ENCODE measurements at places on chromosomes 5 and 9.

GRCh38 chr9:121483049-121483448 lies 16.6 kb downstream of the GGTA1 start:
- no peak for DNase-seq

GRCh38 chr5:147911427-147911826 lies 5.1 kb upstream of the C5orf46 start:
- DNase-seq = no peak

- DNase-seq = no peak
These were observed 620.4 kb downstream of the SLCO4C1 start for GRCh38 chr5:101675510-101676219.

DNA sequence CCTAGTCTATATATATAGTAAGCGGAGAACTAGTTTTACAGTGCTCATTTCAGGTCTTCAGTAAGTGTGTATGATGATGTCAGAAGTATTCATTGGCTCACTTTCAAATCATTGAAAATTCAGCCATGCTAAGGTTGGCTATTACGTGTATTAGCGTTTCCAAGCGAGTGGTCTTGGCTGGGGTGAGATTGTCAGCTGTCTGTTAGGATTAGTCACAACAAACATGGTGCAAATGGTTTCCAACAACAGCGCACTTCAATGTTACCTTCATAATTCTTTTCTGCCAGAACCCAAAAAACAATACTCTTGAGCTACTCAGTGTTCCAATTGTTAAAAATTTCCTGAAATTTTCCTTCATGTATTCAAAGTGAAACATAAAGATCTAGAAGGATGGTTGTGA lies 283.0 kb downstream of the AOPEP start:
- no peak for DNase-seq

DNA sequence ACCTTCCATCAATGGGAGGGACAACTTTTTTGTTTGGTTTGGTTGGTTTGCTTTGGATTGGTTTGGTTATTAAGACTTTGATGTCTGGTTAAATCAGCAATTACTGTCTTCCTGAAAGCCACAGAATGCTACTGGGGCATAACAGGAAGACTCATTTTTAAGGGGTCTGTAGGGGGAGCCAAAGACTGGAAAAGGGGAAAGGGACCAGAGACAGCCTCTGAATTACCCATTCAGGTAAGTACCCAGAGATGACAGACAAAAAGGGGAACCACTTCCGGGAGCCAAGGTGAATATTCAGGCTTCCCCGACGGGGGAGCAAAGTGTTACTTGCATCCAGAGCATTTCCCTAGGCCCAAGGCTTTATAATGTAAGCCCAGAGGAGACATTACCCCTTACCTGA lies 4.6 kb upstream of the FEM1C start:
- no peak for DNase-seq
